NAMALWA (cell line): ENCODE measurements at places on chromosomes 1 and 21.

DNA sequence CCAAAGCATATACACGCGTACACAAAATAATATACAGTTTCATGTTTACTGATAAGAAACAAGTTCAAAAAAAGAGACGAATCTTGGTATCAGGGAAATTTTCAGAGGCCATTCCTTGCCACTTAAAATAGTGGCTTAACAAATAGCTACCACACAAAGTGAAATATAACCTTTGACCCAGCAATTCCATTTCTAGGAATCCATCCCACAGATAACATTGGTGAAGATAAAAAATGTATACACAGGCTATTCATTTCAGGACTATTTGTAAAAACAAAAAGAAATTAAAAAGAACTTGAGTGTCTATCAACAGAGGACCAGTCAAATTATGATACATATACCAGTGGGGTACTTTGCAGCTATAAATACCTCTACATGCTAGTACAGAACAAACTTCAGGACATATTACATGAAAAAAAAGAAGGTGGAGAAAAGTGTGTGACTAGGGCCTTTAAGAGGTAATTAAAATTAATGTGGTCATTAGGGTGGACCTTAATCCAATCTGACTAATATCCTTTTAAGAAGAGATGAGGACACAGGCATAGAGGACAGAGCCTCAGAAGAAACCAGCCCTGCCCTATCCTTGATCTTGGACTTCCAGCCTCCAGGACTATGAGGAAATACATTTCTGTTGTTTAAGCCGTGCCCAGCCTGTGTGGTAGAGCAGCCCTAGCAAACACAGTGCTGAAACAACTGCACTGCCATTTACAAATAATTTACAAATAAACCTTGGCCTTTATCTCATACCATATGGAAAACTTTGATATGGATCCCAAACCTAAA lies 7.8 kb downstream of the UBE2G2 start:
- DNase-seq: no peak

DNA sequence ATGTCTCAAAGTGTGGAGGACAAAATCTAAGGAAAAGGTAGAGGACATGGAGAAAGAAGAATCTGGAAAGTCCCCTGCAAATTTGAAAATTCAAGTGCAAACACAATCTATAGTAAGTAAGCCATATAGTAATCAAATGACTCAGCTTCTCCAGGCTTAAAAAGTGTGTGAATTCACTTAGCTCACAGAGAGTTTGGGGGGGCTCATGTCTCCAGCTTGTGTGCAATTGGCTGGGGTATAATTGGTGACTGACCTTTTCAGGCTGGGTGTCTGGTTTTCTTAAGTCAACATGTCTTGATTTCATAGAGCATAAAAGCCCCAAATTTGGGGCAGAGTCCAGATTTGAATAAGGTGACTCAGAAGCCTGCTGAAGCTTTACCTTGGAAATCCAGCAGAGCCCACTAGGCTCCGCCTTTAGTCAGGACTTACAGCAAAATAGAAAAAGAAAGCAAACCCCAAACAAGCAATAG lies 8.6 kb downstream of the CLDN14 start:
- no peak for DNase-seq

DNA sequence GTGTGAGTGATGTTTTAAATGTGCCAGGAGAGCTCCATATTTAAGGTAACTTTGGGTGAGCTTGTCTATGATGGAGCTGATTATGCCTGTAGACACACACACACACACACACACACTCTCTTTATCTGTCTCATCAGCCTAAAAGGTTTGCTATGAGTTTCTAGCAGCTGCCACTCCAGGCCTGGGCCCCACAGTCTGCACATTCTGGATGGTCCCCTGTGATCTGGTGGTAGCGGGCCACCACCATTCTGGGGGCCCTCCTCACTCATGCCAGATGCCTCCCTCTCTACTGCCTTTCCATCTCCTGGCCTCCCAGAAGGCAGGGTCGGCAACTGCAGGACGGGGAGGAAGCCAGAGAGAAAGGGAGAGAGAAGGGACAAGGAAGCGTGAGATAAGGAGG lies 129.2 kb upstream of the TNR start:
- DNase-seq: no peak

DNA sequence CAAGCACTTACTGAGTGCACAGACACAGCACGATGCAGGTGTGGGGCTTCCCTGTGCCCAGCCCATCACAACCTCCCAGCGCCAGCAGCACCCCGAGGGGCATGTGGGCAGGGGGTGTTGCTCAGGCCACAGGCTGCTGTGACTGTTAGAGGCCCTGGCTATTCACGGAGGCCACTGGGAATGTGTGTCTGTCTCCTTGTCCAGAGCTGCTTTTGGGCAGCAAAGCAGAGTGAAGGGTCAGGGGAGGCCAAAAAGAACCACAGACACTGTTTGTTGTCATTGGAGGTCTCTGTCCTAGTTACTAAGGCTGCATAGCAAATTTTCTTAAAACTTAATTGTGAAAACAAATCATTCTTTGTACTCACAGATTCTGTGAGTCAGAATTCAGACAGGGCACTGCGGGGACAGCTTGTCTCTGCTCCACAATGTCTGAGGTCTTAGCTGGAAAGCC lies 49.6 kb downstream of the TNFRSF8 start:
- DNase-seq: no peak

- no peak for DNase-seq
These were observed 89.7 kb downstream of the ADARB1 start for GRCh38 chr21:45164124-45164511.

DNA sequence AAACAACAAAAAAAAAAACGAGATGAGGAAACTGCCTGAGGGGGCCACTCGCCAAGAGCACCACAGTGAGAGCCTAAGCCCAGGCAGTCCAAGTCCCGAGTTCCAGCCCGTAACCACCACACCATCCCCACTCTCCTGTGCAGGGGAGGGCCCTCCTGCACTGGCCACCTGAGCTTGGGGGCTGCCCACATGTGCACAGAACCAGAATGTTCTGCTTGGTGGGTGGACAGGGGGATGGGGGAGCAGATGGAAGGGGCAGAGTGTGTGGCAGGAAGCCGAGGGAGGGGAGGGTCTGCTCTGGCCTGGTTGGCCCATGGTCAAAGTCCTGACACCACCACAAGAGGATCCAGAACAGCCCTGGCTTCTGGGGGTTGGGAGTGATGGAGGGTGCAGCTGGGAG lies 17.6 kb downstream of the ADPRS start:
- no peak for DNase-seq

DNA sequence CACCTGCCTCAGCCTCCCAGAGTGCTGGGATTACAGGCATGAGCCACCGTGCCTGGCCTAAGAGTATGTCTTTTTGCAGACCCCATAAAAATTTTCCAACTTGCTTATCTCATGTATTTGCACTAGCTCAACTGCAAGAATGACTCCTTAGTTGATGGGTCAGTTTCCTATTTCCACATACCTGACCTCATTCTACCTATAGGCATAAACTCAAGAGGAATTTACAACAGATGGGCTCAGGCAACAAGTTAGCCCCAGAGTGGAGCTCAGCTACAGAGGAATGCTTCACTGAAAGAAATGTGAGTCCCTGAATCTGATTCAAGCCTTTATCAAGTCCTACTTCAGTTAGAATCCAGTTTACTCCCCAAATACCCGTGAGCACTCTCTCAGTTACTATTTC lies 5.3 kb upstream of the SLC37A1 start:
- no peak for DNase-seq

DNA sequence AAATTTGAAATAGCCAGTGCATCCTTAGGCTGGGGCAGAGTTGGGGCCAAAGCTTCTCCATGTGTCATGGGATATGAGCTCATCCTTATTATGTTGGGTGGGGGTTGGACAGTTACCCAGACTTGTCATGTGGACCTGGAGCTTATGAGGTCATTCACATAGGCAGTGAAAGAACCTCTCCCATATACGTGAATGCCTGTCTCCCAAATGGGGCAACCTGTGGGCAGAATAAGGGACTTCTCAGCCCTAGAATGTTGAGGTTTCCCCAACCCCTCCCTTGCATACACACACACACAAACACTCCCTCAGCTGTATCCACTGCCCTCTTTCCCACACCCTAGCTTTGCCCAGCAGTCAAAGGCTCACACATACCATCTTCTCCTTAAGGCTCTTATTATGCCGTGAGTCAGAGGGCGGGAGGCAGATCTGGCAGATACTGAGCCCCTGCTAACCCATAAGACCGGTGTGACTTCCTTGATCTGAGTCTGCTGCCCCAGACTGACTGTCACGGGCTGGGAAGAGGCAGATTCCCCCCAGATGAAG lies 2.3 kb upstream of the IVL start:
- DNase-seq: no peak

GRCh38 chr1:234975122-234975940 lies 153.3 kb downstream of the TOMM20 start:
- DNase-seq: no peak
